ENCODE measurements at places on chromosomes 1 and 21.

- no peak for DNase-seq
These were observed 49.8 kb upstream of the SCAF4 start for GRCh38 chr21:31781737-31782136.

GRCh38 chr21:34858559-34858958 lies 189.8 kb downstream of the CLIC6 start:
- no peak for DNase-seq

GRCh38 chr1:23997812-23998211 lies 17.7 kb upstream of the SRSF10 start:
- DNase-seq: no peak

GRCh38 chr1:170823120-170823519 lies 112.2 kb upstream of the MROH9 start:
- no peak for DNase-seq

DNA sequence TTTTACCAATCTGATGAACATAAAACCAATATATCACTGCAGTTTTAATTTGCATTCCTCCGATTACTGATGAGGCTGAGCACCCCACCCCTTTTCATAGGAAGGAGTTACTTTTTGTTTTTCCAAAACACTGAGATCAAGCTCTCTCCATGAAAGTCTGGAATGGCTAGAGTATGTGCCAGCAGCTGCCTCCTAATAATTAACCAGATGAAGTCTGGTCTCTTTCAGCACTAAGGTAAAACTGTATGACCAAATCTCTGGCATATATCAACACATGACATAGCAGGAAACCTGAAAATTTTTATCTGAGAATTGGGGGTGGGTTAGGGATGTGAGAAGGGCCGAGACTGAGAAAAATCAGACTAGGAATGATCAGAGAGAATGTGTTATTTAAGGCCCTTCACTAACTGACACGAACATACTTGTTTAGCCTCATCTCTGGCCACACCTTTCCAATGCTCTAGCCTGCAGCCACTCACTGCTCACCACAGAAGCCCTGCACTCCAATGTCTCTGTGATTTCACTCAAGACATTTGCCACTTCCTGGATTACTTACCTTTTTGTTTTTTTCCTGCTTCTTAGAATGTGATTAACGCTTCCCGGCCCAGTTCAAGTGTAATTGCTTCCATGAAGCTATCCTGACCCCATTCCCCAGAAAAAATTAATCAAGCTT lies 34.7 kb downstream of the WASF2 start:
- peak; percentile 24 for DNase-seq

All from stimulated activated CD4-positive, alpha-beta T cell treated with anti-CD3 and anti-CD28 coated beads, Interleukin-4, amount 100 ng/mL, for 24 hours (primary cell).